ENCODE measurements at places on chromosomes 12 and 14.

DNA sequence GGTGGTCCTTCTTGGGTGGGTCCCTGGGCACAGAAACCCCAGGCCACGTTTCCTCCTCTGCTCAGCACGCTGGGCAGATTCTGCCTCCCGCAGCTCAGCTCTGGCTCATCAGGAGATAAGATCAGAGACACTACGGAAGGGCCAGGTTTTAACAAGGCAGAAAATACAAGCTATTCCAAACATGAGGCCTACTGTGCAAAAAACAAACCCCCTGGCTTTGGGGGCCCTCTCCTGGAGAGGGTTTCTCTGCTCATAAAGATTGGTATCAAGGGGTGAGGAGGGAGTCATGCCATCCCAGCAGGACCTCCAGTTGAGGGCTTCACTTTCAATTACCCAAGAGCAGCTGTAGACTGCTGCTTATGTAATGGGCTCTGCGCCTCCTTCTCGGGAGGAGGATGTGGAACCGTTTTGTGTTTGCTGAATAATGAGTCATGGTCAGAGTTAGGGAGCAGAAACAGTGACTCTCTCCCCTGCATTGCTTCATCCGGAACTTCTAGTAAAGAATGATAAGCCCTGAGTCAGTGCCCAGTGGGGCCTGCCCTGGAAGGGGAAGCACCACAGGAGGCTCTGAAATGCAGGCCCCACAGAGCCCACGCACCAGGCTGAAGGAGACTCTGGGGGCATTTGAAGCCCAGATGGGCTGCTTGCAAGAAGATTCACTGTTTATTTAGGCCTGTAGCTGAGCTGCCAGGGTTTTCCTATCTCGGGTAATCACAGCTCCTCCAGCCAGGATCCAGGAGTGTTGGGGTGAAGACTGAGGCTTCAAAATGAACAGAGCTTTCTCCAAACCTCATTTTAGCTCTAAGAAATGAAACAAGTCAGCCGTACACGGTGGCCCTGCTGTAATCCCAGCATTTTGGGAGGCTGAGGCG is 79.3 kb downstream of the SSPN start:
- DNase-seq, result peak; percentile 1

- peak; percentile 14 for DNase-seq
Observed at GRCh38 chr14:21978184-21978998, 304.8 kb upstream of the OR4E1 start.

GRCh38 chr12:11031307-11031706 is at the start of gene TAS2R31:
Gene TAS2R31, minus strand, starts transcription at chr12:11031407. Its CDS starts 72 bp downstream, at chr12:11031335.
- no peak for DNase-seq

DNA sequence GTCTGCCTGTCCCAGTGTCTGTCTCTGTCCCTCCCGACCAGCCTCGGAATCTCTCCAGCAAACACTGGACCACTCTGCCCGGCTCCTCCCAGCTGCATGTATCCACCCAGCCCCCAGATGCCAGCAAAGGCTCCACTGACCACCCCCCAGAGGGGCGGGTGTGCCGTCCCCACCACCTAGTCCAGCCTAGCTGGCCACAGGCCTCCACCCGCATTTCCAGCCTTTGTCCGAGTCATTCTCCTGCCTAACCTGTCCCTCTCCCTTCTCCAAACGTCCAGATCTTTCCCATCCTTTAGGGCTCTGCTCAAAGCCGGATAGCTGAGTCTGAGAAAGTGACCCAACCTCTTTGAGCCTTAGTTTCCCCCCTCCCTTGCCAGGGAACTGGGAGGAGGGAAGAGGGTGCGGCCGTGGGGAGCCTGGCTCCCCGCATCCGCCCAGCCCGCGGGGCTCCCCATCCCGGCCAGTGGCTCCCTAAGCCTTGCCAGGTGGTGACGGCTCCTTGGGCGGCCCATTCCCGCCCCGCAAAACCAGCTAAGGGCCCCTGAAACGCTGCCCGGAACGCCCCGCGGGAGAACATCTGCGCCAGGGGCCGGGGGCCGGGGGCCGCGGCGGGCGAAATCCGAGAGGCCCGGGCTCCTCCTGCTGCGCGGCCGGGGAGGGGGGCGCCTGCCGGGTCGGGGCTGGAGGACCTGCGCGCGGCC is 34.6 kb upstream of the ANKRD9 start:
- DNase-seq, result no peak

DNA sequence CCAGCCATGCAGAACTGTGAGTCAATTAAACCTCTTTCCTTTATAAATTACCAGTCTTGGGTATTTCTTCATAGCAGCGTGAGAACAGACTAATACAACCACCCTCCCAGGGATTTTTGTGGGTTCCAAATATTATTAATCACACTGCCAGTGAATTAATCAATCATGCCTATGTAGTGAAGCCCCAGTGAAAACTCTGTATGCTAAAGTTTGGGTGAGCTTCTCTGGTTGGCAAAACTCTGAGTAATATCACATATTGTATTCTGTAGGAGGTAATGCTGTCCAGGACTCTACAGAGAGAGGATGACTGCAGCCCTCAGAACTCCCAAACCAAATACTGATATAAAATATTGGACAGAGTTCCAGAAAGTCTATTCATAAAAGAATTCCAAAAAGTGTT is 216.9 kb downstream of the RPAP3 start:
- no peak for DNase-seq

GRCh38 chr12:89999699-90000505 is 291.3 kb upstream of the ATP2B1 start:
- DNase-seq, result no peak

GRCh38 chr12:13505224-13505623 is 308.7 kb downstream of the EMP1 start:
- DNase-seq, result no peak

- DNase-seq, result no peak
Observed at GRCh38 chr14:61836184-61836583, 74.0 kb downstream of the SNAPC1 start.

- no peak for DNase-seq
Observed at GRCh38 chr12:32285489-32285888, 113.9 kb upstream of the FGD4 start.

- DNase-seq, result no peak
Observed at GRCh38 chr12:53170215-53170614, 10.3 kb upstream of the ZNF740 start.

GRCh38 chr12:130826151-130826801 is 12.8 kb downstream of the STX2 start:
- DNase-seq, result peak; percentile 24

DNA sequence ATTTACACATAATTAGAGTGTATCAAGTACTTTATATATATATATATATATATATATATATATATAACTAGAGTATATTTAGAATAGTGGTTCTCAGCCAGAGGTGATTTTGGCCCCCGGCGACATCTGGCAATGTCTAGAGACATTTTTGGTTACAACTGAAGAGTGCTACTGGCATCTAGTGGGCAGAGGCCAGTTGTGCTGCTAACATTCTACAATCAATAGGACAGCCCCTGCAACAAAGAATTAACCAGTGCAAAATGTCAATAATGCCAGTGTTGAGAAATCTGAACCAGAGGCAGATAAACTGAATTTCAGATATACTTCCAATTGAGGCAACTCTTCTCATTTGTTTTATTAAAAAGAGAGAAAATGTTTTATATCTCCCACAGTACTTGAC is 8.9 kb downstream of the GTF2A1 start:
- no peak for DNase-seq

DNA sequence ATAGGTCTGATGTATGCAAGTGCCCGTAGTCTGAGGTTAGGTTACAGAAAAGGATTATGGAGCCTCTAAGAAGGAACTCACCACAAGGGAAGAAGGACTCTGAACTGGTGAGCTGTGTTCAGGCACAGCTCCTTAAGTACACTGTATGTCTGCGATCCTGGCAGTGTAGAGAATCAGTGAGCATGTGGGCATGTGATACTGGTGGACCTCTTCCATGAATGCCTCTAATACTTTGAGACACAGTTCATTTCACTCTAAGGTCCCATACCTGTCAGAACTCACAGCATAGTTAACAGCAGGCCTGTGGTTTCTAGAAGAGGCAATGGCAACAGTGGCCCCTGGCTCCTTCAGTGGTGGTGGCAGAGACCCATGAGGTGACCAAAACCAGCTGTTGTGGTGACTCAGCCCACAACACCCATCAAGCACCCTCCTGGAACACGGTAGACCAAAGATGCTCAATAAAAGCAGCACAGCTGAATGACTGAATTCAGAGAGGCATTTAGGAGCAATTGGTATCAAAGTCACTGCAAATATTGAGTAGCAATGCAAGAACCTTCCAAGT is 6.9 kb upstream of the OR6J1 start:
- no peak for DNase-seq

- no peak for DNase-seq
Observed at GRCh38 chr12:56954057-56954957, 3.1 kb downstream of the RDH16 start.

DNA sequence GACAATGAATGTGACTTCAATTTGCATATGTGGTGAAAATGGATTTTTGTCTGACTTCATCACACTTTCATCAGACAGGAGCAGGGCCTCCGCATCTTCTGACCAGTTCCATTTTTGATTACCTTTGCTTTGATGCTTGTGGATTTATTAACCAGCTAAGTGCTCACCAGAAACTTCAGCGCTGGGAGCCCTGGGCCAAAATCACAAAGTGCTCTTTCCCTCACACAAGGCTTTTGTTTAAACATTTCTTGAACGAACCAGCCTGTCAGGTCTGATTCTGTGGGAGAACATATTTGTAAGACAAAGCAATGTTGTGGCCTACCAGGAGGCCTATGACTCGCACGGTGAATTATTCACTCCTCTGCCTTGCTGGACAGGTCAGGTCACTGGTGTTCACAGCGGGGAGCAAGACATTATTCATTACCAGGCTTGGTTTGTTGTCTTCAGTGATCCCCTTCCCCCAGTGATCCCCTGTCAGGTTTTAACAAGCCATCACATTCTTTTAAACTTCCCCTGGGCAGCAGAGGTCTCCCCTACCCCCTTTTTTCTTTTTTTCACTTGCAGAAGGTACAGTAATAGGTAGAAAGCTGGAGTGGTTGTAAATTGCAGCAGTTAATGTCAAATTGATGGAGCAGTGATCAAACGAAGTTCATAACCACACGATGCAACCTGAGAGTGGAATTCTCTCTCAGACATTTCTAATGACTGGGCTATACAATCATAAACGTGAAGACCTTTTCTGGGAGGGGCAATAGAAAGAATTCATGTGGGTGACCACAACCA is 167.5 kb upstream of the PRICKLE1 start:
- no peak for DNase-seq

- DNase-seq, result no peak
Observed at GRCh38 chr12:5488626-5488955, 56.7 kb downstream of the NTF3 start.

GRCh38 chr14:20855652-20856291 is 35.4 kb upstream of the RNASE3 start:
- no peak for DNase-seq

DNA sequence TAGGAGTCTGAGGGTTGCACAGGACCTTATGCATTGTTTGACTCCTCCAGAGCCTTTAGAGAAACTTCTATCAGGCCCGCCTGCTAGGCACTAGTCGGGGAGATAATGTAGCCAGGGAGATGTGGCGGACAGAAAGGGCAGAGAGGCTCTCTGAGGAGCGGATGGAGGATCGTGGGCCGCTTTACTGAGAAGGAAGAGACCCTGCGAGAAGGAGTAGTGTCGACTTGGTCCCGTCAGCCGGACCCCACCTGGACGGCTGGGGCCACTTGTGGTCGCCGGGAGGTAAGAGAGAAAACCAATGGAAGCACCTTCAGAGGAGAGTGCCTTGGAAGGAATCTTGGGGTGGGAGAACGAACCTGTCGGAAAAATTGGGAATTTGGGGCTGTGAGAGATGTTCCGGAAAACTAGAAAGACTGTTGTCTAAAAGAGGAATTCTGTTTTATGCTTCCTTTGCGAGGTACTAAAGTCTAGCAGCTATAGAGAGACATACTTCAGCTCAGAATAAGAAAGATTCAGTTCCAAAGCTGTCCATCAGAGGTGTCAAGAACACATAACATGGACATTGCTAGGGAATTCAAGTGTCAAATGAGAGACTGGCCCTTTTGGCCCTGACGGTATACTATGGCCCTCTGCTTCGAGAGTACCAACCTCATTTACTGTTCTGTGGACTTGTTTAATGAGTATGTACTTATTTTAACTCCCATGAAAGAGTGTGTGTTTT is 660 bp upstream of the MCRS1 start:
- DNase-seq, result no peak

- no peak for DNase-seq
Observed at GRCh38 chr12:40168868-40169267, 55.9 kb upstream of the LRRK2 start.

- DNase-seq, result no peak
Observed at GRCh38 chr12:212415-212714, 1.6 kb downstream of the SLC6A12 start.

GRCh38 chr12:63387771-63388170 is 236.8 kb upstream of the AVPR1A start:
- DNase-seq, result no peak

- no peak for DNase-seq
Observed at GRCh38 chr12:87678453-87678852, 350.7 kb downstream of the C12orf50 start.

DNA sequence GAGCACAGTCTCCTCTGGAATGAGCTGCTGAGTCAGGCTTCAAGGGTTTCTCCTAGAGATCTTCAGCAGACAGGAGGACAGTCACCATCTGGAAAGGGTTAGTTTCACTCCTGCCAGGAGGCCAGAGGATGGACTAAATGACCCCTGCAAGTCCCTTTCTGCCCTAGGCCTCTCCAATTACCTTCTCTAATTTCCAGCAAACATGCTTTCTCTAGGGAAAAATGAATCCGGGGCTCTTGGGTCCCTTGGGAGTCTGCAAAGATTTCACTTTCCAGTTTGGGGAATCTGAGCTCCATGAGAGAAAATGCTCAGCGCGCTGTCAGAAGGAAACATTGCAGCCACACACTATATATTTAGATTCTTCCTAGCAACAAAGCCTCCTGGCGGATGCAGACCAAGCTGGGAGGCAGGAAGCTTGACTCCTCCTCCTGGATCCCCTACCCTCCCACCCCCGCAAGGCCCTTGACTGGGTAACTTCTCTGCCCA is 184.4 kb upstream of the CCND2 start:
- DNase-seq, result no peak

GRCh38 chr12:132204063-132204792 is 60.0 kb downstream of the NOC4L start:
- no peak for DNase-seq

DNA sequence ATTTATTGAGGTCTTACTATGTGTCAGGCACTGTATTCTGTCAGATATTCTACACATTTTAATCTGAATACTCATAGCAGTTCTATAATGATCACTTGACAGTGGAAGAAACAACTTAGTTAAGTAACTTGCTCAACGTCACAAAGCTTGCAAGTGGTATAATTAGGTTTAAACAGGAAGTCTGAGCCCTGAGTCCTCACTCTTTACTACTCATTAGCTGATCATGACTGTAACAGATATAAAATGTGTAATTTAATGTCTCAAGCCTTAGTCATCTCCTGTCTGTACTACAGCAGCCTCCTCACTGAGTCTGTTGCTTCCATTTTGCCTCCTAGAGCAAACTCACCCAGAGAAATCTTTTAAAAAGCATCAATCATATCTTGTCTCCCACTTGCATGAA is 38.9 kb downstream of the PPP4R4 start:
- no peak for DNase-seq

GRCh38 chr12:122749569-122750332 is 2.9 kb upstream of the DENR start:
- no peak for DNase-seq

DNA sequence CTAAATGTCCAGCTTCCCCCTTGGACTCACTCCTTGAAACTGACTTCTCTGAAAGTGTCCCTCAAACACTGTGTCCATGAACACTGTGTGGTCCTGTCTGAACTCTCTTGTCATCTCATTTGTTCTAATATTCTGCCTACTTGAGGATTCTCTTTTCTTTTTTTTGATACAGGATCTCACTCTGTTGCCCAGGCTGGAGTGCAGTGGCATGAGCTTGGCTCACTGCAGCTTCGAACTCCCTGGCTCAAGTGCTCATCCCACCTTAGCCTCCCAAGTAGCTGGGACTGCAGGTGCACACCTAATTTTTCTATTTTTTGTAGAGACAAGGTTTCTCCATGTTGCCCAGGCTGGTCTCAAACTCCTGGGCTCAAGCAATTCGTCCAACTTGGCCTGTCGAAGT is 4.9 kb upstream of the HEBP1 start:
- DNase-seq, result no peak

Data from stimulated activated CD4-positive, alpha-beta T cell treated with anti-CD3 and anti-CD28 coated beads, Interleukin-1b, Interleukin-23, amount 100 ng/mL, for 1 hour (primary cell).